ENCODE measurements at places on chromosomes 7 and 10. TPM values are rescaled to one million over a fixed set of nuclear protein-coding genes. Genes with fewer than 3 reads are reported as not detected.

- DNase-seq = no peak
Observed at GRCh38 chr7:128796327-128796726, 4.6 kb downstream of the CCDC136 start.

- peak; percentile 55 for DNase-seq
Observed at GRCh38 chr10:14184841-14185315, 145.8 kb downstream of the FRMD4A start.

- no peak for DNase-seq
Observed at GRCh38 chr7:76225379-76225778, 23.7 kb downstream of the SRRM3 start.

GRCh38 chr7:50667338-50667737, 102.1 kb upstream of the DDC start:
- no peak for DNase-seq

TECPR1 gene
- total RNA-seq = 9.0 TPM

- no peak for DNase-seq
Observed at GRCh38 chr7:158020706-158021095, 566.9 kb downstream of the PTPRN2 start.

OR2A1 gene
- total RNA-seq = 0.05 TPM

SPDYE3 gene
- not detected for total RNA-seq

GRCh38 chr10:94104316-94105000, 110.7 kb downstream of the PLCE1 start:
- no peak for DNase-seq

CCDC7 gene
- 109 TPM for total RNA-seq

GRCh38 chr7:71343039-71343438, 211.1 kb downstream of the GALNT17 start:
- DNase-seq = no peak

DNA sequence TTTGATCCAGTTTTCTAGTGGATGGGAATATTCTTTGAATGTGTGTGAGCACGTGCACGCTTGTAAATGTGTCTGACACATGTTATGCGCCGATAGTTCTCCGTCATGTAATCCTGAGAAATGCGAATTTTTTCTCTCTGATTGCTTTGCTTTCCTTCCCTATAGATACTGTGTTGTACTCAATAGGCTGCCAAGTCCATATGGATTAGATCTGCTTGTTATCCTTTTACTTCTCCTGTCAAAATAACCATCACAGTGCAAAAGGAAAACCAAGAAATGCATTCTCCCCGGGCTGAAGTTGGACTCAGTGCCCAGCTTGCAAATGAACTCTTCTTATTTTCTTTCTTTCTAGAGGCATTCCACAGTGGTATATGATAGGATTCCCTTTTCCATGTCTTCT, 131.9 kb downstream of the KIAA1217 start:
- DNase-seq = no peak

RELN gene
- 26.3 TPM for total RNA-seq

SP8 gene
- total RNA-seq = 0.11 TPM

- DNase-seq = no peak
Observed at GRCh38 chr7:116332766-116333165, 122.4 kb downstream of the TES start.

GRCh38 chr10:122954731-122955050, 664 bp upstream of the C10orf88 start:
- DNase-seq = no peak

- DNase-seq = no peak
Observed at GRCh38 chr7:75977743-75978142, 16.7 kb downstream of the TMEM120A start.

- no peak for DNase-seq
Observed at GRCh38 chr10:77820349-77820748, 106.2 kb downstream of the DLG5 start.

All from urinary bladder (tissue), 4 donors.